ENCODE measurements at places on chromosomes 16 and 17.

DNA sequence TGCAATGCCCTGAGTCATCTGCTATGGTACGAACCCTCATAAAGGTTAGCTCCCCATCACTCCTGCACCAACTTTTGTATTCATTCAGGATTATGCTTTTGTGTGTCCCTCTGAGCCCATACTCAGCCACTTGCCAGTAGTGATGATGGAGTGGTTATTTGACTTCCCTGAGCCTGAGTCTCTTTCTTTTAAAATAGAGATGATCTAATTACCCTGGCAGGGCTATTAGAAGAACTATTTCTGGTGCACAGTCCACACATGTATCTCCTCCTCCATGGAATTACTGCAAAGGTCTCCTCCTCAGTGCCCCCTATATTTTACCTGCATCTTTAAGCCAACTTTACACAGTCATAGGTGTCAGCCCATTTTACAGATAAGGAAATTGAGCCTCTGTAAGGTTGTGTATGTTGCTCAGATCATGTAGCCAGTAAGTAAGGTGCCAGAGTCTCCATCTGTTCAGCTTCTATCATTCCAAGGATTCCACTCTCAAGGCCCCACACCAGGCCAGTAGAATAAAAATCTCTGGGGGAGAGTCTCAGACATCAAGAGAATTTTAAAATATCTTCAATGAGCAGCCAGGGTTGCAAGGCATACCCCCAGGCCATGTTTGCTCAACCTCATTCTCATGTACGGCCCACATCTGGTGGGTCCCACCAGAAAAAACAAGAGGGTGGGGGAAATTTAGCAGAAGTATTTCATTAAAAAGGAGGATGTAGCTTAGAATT, 333.7 kb upstream of the HSBP1 start:
- no peak for DNase-seq

GRCh38 chr17:59796785-59797205, 89.3 kb downstream of the VMP1 start:
- DNase-seq: no peak

GRCh38 chr17:3964203-3965117, at the start of gene ATP2A3:
TSS of gene ATP2A3 (minus strand) at chr17:3964437. CDS start at chr17:3964291, 146 bp downstream.
- no peak for DNase-seq

- no peak for DNase-seq
Observed at GRCh38 chr17:69588827-69589239, 174.3 kb downstream of the MAP2K6 start.

- no peak for DNase-seq
Observed at GRCh38 chr16:10178080-10178479, 4.1 kb downstream of the GRIN2A start.

DNA sequence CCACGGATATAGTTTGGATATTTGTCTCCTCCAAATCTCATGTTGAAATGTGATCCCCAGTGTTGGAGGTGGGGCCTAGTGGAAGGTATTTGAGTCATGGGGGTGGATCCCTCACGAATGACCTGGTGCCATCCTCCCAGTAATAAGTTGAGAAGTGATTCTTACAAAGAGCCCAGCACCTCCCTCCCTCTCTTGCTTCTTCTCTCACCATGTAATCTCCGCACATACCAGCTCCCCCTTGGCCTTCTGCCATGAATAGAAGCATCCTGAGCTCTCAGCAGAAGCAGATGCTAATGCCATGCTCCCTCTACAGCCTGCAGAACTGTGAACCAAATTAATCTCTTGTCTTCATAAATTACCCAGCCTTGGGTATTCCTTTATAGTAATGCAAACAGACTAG, 41.9 kb upstream of the RBBP6 start:
- no peak for DNase-seq

DNA sequence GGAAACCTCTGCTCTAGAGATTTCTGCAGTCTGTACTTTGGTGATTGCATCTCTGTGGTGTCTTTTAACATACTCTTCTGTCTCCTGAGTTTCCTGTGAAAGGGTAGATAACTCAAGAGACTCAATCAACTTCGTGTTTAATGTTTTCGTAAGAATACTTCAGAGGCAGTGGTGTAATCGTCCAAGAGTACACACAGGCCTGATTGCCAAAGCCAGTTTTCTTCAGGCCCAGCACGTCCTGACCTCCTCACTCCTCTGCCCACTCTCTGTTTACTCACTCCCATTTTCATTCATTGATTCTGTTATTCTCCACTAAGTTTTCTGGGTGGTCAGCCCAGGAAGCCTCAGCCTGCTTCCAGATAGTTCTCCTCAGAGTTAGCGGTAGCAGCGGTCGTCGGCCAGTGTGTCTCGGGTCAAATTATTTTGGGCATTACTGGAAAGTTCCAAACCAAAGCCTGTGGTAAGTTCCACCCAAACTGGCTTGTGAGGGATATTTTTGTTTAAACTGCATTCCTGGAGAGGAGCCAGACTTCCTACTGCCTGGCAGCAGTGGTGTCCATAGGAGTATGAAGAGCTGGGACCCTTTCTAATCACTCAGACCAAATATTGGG, 293.2 kb downstream of the WWOX start:
- DNase-seq: peak; percentile 69
